ENCODE measurements at places on chromosomes 3 and 15.

GRCh38 chr3:8296461-8296860, 205.2 kb upstream of the LMCD1 start:
- no peak for DNase-seq

- peak; percentile 58 for DNase-seq
Observed at GRCh38 chr3:107985496-107985895, 105.3 kb downstream of the CD47 start.

- no peak for DNase-seq
Observed at GRCh38 chr15:68508485-68509189, 70.2 kb upstream of the CORO2B start.

GRCh38 chr15:64690578-64691296, 84.7 kb downstream of the RBPMS2 start:
- peak; percentile 47 for DNase-seq

- DNase-seq = no peak
Observed at GRCh38 chr15:48475600-48476395, 144.6 kb downstream of the DUT start.

Measured in hematopoietic multipotent progenitor cell treated with erythropoietin and hydrocortisone succinate and interleukin-3 and kit ligand, for 4 days (in vitro differentiated cells).